ENCODE measurements at places on chromosomes 12 and 14.

- no peak for DNase-seq
Observed at GRCh38 chr12:19896041-19896440, 456.7 kb downstream of the AEBP2 start.

- no peak for DNase-seq
Observed at GRCh38 chr14:74524076-74524811, 30.7 kb downstream of the ISCA2 start.

GRCh38 chr12:66269142-66269541 is 33.2 kb upstream of the HELB start:
- no peak for DNase-seq

GRCh38 chr14:95380350-95381042 is 60.8 kb upstream of the CLMN start:
- no peak for DNase-seq

DNA sequence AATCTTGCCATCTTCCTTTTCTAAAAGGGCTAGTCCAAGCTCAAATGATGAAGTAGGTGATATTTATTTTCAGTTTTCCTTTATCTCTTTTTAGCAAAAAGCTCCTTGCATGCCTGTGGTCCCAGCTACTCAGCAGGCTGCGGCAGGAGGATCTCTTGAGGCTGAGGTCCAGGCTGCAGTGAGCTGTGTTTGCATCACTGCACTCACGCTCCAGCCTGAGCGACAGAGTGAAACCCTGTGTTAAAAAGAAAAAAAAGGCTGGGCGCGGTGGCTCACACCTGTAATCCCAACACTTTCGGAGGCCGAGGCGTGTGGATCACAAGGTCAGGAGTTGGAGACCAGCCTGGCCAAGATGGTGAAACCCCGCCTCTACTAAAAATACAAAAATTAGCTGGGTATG is 5.0 kb downstream of the TMEM116 start:
- DNase-seq = no peak
